Bone marrow (tissue), 2 donors: ENCODE measurements at places on chromosomes 2 and 18.
A peak's percentile ranks its signal among the peaks of the same experiment; 100 is the strongest.

DNA sequence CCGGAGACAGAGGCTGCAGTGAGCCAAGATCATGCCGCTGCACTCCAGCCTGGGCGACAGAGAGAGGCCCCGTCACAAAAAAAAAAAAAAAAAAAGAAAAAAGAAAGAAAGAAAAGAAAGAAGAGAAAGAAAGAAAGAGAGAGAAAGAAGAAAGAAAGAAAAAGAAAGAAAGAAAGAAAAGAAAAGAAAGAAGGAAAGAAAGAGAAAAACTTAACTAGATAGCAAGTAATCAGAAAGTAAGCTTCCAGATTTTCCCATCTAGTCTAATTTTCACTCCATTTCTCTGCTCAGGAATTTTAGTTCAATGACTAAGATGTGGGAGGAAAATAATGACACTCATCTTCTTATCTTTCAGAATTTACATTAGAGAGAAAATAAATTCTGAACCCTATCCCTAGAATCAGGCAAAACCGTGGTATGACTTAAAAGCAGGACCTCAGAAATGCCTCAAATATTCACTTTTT is 2.4 kb downstream of the GFPT1 start:
- no peak for DNase-seq

DNA sequence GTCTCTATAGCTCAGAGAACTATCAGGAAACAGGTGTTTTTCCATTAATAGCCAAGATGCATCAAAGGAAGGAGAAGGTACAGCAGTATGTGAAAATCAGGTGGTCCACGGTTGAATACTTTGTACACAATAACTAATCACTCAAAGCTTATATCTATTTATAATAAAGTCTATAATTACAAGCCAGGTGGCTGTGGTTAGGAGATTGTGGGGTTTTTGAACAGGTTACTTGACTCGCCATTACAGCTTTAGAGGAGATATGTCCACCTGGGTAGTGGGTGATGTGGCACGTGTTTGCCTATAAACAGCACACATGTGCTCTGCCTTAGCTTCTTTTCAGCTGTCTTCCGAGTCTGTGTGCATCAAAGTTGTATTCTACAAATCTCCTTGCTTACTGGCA is 892.2 kb upstream of the ZEB2 start:
- no peak for DNase-seq

- no peak for DNase-seq
These were observed 140.6 kb upstream of the LGALSL start for GRCh38 chr2:64313398-64313723.

GRCh38 chr18:62717169-62717924 is 2.0 kb downstream of the PHLPP1 start:
- DNase-seq: peak; percentile 35

DNA sequence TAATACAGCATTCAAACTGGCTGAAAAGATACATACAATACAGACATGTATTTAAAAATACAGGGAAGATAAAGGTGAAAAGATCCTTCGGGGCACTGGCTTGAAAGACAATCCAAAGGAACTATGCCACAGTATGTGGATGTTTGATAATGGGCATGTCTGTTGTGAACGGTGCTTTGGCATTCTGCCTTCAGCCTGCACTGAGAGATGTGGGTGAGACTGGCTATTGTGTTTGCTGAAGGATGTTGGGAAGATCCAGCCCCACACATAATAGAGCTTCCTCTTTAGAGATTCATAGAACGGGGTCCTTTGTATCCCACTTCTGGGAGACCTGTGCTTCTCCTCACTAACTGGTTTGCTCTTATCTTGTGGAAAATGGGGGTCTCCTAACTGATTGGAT is 65.1 kb upstream of the CXCR4 start:
- DNase-seq: no peak

GRCh38 chr2:84894131-84894586 is 11.3 kb upstream of the TMSB10 start:
- DNase-seq: no peak

DNA sequence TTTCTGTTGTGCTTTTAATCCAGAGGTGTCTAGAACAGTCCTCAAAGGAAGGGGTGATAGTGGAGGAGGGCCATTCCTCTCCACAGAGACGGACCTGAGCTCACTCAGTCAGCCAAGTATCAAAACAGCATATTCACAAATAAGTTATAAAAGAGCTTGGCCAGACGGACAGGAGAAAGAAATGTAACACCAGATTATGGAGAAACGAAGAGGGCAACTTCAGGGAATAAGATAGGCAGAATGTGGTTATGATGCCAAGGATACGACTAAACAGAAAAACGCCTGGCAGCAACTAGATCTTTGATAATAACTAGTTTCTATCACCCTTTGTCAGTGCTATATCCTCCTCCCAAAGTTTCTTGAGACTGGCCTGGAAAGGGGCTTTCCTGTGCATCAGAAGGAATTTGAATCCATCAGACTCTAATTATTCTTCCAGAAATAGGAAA is 42.5 kb downstream of the MAP4K3 start:
- DNase-seq: no peak
